NAMALWA (cell line): ENCODE measurements at places on chromosomes 11 and 22.
A peak's percentile ranks its signal among the peaks of the same experiment; 100 is the strongest.

DNA sequence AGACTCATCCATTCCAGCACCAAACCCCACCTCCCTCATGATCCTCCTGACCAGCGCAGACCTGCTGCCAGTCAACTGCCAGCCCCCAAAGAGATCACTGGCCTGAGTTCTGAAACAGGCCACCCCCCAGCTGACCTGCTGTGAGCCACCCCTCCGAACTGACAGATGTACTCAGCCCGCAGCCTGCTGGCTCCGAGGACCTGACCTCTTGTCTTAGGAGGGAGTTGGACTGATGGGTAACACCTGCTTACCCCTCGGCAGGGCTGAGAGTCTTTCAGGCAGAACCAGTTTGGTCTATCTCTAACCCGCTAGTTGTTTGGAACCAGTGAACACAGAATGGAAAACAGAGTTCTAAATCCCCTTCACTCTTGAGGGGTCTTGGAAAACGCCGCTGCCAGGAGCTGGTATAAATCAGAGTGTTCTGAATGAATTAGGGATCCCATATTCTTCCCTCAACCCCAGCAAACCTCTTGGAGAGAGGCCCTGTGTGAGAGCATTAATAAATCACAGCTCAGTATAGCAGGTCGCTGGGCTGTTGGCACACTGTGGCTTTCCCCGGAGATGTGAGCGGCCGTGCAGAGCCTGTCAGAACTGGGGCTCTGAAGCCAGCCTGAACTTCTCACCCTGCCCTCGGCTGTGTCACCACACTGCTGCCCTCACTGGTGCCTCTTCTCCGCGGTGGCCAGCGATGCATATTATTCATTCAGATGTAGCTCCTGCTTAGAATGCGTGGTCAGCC lies 165.1 kb upstream of the NCAM1 start:
- no peak for DNase-seq

DNA sequence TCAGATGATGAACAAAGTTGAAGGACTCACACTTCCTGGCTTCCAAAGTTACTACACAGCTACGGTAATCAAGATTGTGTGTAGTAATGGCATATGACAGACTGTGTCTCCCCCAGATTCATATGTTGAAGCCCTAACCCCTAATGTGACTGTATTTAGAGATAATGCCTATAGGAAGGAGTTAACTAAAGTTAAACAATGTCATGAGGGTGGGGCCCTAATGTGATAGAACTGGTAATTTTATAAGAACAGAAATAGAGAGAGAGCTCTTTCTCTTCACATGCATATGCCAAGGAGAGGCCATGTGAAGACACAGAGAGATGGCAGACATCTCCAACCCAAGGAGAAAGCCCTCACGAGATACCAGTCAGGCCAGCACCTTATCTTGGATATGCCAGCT lies 8.0 kb downstream of the AAMDC start:
- DNase-seq: no peak

- peak; percentile 65 for DNase-seq
Measured at GRCh38 chr22:31561238-31561887, 65.0 kb downstream of the SFI1 start.

DNA sequence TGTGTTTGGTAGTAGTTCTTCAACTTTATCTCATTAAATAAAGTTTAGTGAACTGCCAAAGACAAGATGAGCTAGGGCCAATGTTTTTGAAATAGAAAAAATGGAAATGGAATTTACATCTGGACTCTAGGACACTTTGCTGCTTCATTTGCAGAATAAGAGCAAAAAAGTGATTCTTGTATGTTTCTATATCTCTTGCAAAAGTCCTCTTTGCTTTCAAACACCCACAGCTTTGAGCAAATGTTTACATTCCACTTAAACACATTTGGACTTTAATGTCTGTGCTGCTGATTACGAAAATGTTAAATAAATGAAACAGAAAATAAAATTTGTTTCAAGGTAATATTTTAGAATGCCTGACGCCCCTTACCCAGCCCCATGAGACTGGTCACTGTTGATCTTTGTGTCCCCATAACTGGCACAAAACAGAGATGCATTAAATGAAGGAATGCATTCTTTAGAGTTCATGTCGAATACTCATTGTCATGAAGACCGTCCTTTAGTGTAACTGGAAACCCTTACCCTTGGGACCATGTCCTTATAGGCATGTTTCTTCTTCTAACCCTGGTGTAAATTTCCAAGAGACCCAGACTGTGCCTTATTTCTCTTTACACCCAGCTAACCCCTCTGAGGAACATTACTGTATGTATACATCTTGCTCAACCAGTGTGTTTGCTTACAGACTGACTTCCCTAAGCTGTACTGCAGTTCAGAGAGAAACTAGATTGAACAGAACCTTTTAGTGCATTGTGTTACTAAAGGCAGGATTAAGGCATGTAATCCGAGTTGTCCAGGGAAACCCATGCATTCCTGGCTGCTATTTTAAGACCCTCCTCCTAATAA lies 199.7 kb downstream of the NAV2 start:
- no peak for DNase-seq

DNA sequence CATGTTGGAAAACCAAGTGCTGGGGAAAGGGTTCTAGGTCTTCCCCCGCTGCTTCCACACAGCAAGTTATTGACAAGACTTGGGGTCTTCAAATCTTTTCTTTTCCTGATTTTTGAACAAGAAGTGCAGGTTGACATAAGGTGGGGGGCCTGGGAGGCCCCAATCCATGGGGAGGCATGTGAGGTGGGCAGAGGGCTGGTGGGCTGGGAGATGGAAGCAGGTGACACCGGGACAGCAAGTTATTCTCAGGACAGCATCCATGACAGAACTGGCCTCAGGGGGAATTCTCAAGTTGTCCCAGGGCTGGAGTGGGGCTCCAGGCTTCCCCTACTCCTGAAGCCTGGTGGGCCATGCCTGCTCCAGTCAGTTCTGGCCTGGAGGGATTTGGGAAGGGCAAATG lies 5.5 kb downstream of the FGF19 start:
- DNase-seq: no peak

GRCh38 chr11:8760896-8761295 lies 78.3 kb downstream of the RPL27A start:
- DNase-seq: no peak

GRCh38 chr22:32706149-32706548 lies 95.4 kb upstream of the TIMP3 start:
- no peak for DNase-seq

- no peak for DNase-seq
Measured at GRCh38 chr11:41250408-41250935, 209.0 kb downstream of the LRRC4C start.

GRCh38 chr22:21816787-21817496 lies 50.5 kb downstream of the MAPK1 start:
- peak; percentile 95 for DNase-seq

DNA sequence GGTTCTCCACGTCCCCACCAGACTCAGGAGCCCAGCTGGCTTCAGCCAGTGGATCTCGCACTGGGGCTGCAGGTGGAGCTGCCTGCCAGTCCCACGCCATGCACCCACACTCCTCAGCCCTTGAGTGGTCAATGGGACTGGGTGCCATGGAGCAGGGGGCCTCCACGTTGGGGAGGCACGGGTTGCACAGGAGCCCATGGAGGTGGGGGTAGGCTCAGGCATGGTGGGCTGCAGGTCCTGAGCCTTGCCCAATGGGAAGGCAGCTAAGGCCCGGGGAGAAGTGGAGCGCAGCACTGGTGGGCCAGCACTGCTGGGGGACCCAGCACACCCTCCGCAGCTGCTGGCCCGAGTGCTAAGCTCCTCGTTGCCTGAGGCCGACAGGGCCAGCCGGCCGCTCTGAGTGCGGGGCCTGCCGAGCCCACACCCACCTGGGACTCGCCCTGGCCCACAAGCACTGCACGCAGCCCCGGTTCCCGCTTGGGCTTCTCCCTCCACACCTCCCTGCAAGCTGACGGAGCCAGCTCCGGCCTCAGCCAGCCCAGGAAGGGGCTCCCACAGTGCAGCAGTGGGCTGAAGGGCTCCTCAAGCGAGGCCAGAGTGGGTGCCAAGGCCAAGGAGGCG lies 258.5 kb upstream of the PDGFD start:
- no peak for DNase-seq

GRCh38 chr11:115580416-115580815 lies 76.2 kb upstream of the CADM1 start:
- DNase-seq: no peak

DNA sequence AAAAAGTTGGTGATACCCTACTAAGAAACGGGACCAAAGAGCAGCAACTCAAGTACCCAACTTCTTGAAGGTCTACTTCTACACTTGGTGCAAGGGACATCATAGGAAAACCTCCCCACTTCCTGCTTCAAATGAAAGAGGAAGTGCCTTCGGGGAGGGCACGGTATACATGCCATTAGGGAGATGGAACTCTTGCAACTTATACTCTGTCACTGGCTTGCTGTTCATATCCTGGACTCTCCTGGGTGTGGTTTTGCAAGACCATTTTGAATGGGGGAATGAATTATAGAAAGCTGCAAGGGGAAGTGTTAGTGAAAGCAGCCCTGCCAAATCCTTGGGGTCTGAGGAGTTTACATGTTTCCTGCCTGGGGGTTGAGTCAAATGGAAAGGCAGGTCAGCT lies 41.9 kb downstream of the CSNK2A3 start:
- DNase-seq: peak; percentile 25

GRCh38 chr11:60996381-60997138 lies 25.1 kb downstream of the CD6 start:
- DNase-seq: no peak

GRCh38 chr11:15568440-15568839 lies 453.7 kb downstream of the INSC start:
- no peak for DNase-seq

- DNase-seq: no peak
Measured at GRCh38 chr22:33848251-33848650, 72.0 kb downstream of the LARGE1 start.

DNA sequence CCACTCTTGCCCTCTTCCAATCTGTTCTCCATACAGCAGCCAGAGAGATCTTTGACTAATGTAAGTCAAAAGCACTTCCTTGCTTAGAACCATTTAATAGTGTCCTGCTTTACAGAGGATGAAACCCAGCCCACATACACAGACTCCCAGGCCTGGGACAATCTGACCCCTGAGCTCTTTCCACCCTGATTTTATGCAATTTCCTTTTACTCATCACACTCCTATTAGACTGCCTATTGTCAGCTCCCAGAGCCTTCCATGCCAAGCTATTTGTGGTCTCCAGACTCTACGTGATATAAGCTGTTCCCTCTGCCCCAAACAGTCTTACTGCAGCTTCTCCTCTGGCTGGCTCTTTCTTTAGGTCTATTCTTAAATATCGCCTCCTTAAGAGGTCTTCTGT lies 28.1 kb downstream of the ME3 start:
- no peak for DNase-seq

- DNase-seq: no peak
Measured at GRCh38 chr11:96218901-96219300, 124.1 kb downstream of the MAML2 start.

GRCh38 chr22:37242395-37242918 lies 1.6 kb downstream of the RAC2 start:
- peak; percentile 89 for DNase-seq
